Activated CD4-positive, alpha-beta T cell treated with anti-CD3 and anti-CD28 coated beads, Interleukin-2, Interleukin-6, amounts not matched to agents 100 ng/mL and 50 ng/mL, durations not matched to agents 16 hours and 8 hours (primary cell): ENCODE measurements at places on chromosomes 6 and 20.

DNA sequence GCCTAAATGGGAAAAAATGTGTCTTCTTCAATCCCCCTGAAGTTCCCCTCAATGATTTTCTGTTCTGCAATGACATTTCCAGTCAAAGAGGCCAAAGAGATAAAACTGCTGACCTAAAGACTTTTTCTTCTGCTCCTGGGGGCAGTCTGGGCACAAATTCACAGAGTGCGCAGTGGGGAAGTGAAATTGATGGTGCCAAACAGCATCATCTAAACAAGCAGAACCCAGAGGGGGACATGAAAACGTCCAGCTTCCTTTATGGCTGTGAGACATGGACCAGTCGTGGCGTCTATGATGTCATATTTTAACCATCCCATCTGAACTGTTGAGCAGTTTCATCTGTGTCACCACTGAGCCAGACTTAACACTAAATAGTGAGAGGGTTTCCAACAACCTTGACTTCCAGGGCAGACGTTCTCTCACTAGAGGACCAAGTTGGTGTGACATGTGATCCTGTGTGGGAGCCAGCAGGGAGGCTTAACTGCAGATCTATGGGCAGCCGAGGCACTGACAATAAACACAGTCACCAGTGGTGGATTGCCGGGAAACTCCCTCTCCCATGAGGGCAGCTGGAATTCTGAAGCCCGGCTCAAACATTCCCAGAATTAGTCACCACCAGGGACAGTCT, 12.4 kb downstream of the SCML4 start:
- no peak for DNase-seq

DNA sequence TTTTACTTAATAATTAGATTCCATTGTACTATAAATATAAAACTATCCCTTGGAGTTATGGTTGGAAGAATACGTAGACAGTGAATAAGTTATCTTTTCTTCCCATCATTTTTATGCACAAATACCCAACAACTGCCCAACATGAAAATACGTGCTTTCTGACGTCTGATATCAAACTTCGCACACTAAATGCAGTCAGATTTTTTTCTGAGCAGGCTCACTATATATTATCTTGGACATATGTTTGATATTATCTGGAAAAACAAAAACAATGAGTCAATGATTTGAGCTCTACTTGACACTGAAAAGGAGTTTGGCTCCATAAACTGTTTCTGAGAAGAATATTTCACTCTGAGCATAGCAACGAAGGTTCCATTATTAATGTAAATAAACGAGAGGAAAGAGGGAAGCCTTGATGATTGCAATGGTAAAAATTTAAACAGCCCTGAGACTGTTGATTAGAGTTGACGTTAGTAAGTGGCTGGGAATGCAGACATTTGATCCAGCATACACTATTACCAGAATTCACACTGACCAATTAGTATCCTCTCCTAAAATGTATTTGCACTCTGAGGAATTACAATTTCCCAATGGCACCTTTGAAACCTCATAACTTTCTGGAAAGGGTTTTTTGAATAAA, 1090.0 kb downstream of the EPHA7 start:
- DNase-seq, result no peak

GRCh38 chr20:31669876-31670275, 32.2 kb downstream of the COX4I2 start:
- DNase-seq, result no peak

- DNase-seq, result no peak
These were observed 94.7 kb downstream of the TMEM242 start for GRCh38 chr6:157228426-157229131.

DNA sequence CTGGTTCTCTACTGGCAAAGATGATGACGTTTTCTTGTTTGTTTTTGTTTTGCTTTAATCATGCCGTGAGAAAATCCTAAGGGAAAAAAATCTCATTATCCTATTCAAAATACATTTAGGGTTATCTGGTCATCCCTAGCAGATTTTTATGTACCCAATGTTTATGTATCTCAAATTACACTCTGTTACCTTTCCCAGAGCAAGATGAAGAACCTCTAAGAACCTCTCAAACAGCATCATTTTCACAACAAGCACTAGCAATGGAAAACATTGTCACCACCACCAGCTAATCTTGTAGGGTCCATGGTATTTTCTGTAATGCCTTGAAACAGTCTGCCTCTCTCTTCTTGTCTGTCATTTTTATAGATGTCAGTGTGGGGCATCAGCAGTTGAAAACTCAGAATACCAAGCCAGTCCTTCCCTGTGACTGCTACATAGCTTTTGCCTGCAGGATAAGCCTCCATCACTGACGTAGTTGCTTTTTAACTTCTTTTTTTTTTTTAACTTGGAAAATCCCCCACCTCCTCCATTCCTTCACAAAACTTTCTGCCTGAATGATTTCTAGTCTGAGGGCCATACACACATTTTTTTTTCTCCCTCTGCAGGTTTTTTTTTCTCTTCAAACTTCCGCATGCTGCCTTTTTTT, 2.4 kb upstream of the SNAP25 start:
- DNase-seq, result no peak

DNA sequence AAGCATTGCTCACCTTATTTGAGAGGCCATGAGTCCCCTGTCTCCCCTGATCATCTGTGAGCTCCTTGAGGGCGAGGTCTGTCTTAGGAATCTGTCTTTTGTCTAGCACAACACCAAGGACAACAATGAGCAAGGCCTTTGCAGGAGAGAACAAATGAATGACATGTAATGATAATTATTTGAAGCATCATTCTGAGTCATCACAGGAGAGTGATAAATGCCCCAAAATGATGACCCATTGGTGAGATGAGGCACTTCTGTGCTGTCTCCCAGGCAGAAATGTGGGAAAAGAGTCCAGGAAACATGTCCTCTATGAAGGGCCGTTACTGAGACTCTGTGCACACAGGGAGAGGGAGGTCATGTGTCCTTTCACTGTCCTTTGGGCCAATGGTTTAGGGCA, 105.2 kb upstream of the LRFN2 start:
- no peak for DNase-seq

GRCh38 chr20:2327620-2328555, 32.1 kb downstream of the TGM3 start:
- DNase-seq, result no peak

- DNase-seq, result no peak
These were observed 255.5 kb upstream of the RUNX2 start for GRCh38 chr6:45072673-45073072.

GRCh38 chr20:5316188-5317158, at the start of gene PROKR2:
Gene PROKR2, minus strand, starts transcription at chr20:5316954. Its CDS starts 2,585 bp downstream, at chr20:5314369.
- peak; percentile 10 for DNase-seq

DNA sequence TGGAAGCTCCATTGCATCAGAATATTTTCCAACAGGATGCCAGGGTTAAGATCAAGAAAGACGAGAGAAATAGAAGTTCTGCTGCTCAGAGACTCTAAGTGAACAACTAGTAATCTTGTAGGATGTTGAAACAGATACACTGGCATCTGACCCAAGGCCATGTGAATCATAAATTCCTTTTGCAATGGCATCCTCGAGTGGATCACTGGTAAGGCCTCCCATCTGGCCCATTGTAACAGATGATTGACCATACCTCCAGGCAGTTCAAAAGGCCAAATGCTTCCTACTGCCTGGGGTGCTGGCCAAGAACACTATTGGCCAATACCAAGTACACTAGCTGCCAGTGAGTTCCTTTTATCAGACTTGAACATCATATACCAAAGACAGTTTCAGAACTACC, 9.9 kb upstream of the SLC17A3 start:
- no peak for DNase-seq

DNA sequence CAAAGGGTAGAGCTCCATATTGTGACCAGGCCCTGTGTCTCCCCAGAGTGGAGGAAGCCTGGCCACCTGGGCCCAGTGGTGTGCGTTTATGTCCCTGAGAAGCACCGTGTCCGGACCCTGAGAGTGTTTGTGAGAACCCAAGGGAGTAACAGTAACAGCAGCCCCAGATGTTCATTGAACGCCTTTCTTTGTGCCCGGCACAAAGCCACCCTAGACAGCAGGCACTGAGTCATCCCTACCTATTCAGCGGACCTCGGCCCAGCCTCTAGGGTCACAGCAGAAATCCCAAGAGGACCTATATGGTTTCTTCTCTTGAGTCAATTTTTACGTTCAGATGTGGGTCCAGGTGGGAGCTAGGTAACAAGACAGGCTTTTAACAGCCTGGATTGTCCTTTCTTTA, 24.5 kb downstream of the BCAS4 start:
- no peak for DNase-seq

DNA sequence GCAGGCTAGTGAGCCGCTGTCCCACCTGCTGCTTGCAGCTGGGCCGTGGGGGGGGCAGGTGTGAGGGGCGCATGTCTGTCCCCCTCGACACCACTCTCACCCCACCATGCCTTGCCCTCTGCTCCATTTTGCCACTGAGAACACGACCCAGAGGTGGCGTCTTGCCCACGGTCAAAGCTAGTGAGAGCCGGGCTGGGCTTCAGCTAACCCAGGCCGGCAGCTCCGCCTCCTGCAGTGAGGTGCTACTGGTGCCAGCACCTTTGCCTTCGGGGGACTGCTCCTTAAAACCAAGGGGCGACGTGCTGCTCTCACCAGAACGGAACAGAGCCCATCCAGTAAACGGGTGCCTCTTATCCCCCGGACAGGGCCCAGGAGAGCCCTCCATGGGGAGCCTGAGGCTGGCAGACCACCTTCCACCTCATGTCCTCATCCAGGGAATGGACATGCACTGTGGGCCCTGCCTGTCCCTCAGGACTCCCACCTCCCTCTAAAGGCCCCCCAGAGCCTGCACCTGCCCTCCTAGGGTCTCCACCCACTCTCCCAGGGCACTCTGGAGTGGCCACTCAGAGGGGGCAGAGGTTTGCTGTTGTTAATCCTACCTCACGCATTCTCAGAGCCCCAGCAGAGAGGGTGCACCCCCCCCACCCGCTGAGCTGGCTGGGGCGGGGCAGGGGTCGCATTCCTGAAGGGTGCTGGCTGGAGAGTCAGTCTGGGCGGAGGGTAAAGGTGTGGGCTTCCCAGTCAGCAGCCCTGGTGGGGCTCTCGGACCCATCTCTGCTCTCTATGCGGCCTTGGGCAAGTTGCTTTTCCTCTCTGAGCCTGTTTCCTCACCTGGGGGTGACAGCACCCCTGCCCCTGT, 2.9 kb downstream of the RBBP8NL start:
- no peak for DNase-seq

DNA sequence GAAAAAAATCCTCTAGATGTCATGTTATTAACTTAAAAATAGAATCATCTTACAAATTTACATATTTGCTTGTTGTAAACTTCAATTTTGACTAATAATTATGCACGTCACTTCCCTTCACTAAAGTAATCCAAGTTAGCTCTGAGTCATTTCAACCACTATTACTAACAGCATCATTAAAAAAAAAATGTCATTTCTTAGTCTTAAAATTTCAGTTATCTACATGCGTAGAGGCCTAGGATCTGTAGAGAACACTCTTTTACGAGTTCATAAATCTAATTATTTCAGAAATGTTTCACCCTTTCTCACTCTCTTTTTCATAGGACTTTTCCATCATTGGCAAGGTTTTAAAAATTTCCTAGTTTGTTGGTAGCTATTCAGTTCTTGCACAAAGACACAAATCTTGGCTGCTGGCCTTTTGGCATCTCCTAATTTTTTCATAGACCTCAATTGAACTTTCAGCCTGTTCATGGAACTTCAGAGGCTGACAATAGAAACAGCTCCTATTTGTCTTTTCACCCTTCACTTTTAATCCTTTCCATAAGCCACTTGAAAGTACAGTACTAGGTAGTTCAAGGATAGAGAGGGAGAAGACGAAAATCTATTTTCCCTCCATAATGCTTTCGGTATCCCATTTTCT, 61.5 kb downstream of the OGFRL1 start:
- DNase-seq, result no peak

- no peak for DNase-seq
These were observed 233.1 kb upstream of the SUPT3H start for GRCh38 chr6:45610832-45611231.

DNA sequence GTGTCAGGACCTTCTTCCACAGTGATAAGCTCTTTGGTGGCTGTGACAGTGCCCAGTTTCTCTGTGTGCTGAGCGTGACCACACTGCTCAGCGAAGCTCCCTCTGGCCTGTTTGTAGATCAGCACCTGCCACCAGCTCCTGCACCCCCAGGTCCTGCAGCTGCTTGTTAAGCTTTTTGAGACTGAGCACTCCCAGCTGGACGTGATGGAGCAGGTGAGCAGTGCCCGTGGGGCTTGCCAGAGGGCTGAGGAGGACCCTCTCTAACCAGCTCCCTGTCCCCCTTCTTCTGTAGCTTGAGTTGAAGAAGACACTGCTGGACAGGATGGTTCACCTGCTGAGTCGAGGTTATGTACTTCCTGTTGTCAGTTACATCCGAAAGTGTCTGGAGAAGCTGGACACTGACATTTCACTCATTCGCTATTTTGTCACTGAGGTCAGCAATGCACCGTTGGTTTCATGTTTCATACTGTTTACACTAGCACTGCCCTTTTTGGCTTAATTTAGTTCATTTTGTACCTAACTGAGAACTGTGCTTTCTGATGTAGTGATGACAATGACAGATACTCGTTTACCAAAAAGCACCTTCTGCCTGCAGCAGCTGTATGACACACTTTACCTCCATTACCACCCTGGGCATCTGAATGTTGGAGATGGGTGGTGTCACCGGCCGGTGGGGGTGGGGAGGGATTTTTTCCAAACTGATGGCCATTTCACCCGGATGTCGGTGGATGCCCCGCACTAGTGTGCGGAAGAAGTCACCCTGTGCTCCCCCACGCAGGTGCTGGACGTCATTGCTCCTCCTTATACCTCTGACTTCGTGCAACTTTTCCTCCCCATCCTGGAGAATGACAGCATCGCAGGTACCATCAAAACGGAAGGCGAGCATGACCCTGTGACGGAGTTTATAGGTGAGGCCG, 12.5 kb downstream of the NELFCD start:
- DNase-seq, result no peak

DNA sequence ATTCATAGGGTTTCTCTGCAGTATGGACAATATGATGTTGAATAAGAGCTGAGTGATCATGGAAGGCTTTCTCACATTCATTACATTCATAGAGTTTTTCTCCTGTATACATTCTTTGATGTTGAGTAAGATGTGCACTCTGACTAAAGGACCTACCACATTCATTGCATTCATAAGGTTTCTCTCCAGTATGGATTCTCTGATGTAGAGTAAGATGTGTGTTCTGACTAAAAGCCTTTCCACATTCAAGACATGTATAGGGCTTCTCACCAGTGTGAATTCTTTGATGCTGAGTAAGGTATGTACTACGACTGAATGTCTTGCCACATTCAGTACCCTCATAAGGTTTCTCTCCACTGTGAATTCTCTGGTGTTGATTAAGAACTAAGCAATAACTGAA, 29.3 kb upstream of the ZNF391 start:
- DNase-seq, result no peak
